Activated T-helper 2 cell treated with anti-CD3 and anti-CD28 coated beads, Interferon-gamma antibody, Interleukin-2, Interleukin-4, amounts not matched to agents 10 μg/mL and 5 μg/mL and 100 μg/mL, durations not matched to agents 14 hours and 24 hours and 36 hours (primary cell): ENCODE measurements at places on chromosomes 3 and 15.
A peak's percentile ranks its signal among the peaks of the same experiment; 100 is the strongest.

- no peak for DNase-seq
Observed at GRCh38 chr3:13705051-13705450, 156.1 kb downstream of the FBLN2 start.

DNA sequence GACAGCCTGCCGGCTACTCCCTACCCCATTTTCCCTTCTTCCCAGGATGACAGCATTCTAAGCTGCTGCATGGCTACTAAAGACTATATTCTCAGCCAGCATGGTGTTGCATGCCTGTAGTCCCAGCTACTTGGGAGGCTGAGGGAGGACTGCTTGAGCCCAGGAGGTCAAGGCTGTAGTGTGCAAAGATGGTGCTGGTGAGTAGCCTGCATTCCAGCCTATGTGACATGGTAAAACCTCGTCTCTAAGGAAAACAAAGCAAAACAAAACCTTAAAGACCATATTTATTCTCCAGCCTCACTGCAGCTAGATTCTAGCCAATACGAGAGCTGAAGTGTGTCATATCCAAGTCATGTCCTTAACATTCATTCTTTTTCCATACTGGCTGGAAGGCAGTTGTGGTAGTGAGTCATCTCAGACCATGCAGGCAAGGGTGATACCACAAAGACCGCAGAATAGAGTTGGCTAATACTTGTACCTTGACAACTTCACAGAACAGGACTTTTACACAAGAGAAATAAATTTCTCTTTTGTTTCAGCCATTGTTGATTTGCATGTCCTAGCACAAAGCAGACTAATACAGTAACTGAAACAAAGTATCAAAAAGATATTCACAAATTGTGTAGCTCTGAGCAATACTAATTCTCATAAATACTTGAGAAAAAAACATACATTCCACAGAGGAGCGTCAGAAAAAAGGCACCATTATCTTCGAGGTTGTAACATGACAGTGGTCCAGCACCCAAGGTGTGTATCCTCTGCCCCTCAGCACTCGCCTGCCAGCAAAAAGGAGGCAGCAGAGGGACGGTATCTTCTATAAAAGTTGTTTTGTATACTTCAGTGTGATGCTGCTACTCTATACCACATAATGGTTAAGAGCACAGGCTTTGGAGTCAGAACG is 14.8 kb downstream of the PBRM1 start:
- DNase-seq: peak; percentile 35

GRCh38 chr3:186035277-186035676 is 73.6 kb downstream of the ETV5 start:
- no peak for DNase-seq

DNA sequence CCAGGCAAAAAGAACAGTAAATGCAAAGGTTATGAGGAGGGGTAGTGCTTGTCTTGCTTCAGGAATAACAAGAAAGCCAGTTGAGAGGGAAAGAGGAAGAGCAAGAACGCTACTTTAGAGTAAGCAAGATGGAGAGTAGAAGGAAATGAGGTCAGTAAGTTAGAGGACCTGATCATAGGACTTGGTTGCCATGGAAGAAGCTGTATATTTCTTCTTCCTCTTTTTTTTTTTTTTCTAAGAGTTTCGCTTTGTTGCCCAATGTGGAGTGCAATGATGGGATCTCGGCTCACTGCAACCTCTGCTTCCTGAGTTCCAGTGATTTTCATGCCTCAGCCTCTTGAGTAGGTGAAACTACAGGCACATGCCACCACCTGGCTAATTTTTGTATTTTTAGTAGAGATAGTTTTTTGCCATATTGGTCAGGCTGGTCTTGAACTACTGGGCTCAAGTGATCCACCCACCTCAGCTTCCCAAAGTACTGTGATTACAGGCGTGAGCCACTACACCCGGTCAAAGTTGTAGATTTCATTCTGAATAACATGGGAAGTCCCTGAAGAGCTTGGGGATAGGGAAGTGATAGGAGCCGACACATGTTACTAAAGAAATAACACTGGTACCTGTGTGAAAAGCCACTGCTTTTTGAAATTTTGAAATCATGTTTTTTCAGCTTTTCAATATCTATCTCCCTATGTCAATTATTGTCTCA is 527.9 kb upstream of the NAALADL2 start:
- no peak for DNase-seq

DNA sequence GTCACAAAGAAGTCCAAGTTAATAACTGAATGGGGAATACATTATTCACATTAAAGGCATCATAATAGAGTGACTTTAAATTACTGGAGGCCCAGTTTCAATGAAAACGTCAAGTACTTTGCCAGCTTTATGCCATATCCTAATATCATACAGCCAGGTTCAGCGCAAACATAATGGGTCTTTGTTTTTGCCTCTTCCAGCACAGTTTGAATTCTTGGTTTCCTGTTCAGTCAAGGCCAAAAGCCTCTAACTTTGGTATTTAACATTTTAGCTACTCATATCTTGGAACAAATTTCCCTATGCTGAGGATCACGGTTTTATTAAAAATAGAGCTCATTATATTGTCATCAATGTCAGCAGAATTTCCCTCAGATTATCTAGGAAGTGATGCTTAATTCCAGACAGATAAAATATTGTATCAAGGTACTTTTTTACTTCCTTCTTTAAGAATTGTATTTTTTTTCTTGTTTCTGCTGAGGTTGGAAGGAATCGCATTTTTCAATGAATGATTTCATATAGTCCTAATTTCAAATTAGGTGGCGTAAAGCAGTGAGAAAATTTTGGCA is 269.2 kb downstream of the THRB start:
- DNase-seq: no peak

DNA sequence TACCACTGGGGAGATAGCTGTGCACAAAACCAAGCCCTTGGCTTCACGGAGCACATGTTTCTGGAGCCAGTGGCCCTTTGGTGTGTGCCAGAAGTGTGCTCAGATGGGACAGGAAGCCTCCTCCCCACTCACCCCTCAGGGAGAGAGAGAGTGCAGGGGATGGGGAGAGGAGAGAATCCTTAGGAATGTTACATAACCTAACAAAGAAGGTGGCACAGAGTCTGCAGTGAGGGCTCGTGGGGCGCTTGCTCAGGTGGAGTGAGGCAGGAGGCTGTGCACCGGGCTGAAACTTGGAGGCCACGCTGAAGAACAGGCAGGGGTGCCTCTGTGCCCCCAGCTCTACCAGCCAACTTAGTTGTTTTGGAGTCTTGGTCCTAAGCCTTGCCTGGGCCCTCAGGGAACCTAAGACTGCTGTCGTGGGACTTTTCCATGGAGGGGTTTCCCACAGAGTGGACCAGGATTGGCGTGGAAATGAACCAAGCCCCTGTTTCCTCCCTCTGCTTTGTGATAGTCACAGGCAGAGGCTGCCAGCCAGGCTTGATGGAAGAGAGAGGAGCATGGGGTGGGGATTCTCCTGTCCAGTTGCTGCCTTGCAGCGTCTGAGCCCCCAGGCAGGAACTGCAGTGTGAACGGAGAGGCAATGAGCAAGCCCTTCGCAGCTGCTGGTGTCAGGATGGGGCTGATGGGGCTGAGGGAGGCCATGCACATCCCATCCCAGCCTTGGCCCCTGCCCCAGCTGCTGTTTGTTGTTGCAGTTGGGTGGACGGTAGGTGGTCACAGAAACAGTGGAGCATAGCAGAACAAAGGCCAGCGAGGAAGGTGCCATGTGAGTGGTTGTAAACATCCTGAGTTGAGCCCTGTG is 32.7 kb downstream of the PDIA5 start:
- DNase-seq: no peak

- no peak for DNase-seq
Observed at GRCh38 chr3:157906627-157907026, 199.6 kb downstream of the SHOX2 start.

DNA sequence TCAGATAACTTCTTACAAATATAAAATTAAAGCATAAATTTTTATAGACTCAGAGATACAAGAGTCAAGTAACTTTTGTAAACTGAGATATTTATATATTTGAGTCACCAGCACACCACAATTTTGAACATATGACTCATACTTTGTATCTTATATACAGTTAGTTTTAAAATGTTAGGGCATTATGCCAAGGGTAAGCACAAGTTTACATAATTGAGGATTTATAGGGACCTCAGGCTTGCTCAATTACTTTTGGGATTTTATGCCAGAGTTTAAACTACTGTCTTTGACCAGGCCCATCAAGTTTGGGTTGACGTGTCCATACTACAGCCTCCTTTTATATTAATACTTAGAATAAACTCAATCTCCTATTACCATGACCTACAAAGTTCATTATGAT is 7.4 kb upstream of the FGF7 start:
- no peak for DNase-seq

- DNase-seq: no peak
Observed at GRCh38 chr3:53167418-53168174, 6.6 kb downstream of the PRKCD start.

DNA sequence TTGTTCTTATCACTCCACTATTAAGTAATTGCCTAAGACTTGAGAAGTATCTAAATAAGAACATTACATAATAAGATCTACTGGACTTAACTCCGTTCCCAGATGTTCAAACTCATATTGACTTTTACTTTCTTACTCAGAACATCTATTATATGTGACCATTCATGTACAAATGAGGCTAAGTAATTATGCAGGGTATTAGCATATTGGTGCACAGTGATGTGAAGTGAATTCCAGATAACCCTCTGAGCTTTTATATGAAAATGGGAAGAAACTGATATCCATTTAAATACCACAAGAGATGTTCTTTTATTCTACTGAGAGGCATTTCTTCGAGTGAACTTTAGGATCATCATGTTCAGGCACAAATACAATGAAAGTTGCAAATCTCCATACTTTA is 135.7 kb downstream of the ZPLD1 start:
- no peak for DNase-seq

DNA sequence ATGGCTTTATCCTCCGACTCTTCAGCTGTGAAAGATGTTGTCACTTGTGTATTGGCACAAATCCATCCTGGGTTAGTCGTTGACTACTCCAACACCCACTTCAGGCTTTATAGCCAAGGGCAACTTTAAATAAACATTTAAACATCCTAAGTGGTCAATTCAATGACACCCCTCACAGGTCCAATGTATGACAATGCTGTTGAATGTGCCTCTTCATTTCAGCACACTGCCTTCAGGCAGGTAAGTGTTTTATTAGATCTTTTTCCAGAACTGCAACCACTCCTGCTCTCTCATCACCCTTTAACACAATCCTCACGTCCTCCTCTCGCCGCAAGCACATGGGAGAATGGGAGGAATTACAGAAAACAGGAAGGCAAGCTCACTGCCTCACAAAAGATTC is 30.3 kb downstream of the IL12A start:
- DNase-seq: no peak

GRCh38 chr15:63582718-63583426 is 14.3 kb upstream of the FBXL22 start:
- no peak for DNase-seq
